ENCODE measurements at places on chromosomes 2 and 18.

DNA sequence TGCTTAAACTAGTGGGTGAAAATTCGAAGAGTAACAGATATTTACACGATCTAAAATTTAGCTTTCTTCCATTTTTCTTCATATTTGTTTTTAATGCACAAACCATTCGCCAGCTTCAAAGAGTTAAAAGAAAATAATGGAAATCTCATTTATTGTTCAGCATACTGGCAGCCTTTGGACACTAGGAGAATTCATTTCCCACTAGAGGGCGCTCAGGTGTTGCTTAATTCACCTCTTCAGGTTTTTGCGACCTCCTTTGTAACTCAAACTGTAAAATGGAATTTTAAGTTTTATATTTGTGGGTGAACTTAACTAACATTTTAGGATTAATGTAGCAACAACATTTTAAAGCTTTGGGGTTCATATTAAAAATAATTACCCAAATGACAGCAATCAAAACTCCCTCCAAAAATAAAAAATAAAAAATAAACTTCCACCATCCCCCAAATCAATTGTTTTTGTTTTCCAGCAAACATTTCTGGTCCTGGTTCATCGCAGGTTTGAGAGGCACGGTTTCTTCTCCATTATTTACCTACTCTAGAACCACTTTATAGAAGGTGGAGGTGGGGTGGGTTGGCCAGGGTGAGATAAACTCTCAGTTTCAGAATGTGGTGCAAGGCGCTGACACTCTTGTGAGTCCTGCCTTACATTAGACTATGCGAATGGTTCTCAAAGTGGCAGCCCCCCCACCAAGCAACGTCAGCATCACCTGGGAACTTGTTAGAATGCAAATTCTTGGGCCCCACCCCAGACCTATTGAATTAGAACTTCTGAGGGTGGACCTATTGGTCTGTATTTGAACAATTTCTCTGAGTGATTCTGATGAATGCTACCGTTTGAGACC, 24.7 kb upstream of the PNPT1 start:
- peak; percentile 60 for DNase-seq

DNA sequence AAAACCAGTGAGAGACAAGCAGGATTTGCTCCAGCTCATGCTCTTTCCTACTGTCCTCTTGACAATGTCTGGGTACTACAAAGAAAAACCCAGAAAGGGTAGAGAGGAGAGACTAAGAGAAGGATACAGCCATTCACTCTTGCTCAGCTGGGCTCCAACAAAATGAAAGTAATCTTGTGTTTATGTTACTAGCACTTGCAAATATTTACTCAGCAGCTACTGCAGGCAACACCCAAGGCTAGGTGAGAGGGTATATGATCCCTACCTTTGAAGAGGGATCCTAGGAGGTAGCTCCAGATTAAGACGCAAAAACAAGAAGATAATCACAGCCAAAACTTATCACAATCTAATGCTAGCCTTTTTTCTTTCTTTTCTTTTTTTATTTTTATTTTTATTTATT, 329.6 kb upstream of the ACVR2A start:
- DNase-seq: no peak

DNA sequence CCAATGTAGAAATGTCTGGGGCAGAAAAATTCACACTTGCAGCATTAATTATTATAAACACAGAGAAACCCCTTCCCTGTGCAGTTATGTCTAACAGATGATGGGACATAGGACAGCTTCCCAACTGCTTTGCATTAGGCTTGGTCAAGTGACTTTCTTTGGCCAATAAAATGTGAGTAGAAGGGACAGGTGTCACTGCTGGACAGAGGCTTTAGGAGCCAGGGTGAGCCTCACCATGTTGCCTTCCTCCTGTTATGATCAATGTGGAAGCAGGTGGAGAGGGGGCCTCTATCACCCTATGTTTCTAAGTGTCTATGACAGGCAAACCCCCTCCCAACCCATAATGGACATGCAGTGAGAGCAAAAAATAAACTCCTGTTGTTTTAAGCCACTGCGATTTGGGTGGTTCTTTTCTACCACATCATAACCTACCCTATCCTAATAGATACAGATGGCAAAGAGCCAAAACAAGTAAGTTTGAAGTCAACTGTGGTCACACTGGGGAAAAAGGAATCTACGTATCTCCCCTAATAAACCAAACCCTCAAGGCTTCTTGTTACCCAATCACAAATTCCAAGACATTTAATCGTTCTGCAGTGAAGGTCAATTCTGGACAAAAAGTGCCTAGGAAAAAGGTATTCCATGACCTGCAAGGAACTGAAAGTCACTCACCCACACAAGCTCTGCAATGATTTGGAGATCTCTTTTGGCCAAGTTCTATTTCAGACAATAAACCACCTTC, 28.6 kb upstream of the POU3F3 start:
- no peak for DNase-seq

- no peak for DNase-seq
Measured at GRCh38 chr18:34281290-34281689, 56.6 kb upstream of the NOL4 start.

- no peak for DNase-seq
Measured at GRCh38 chr2:238220892-238221521, 17.5 kb upstream of the ILKAP start.

DNA sequence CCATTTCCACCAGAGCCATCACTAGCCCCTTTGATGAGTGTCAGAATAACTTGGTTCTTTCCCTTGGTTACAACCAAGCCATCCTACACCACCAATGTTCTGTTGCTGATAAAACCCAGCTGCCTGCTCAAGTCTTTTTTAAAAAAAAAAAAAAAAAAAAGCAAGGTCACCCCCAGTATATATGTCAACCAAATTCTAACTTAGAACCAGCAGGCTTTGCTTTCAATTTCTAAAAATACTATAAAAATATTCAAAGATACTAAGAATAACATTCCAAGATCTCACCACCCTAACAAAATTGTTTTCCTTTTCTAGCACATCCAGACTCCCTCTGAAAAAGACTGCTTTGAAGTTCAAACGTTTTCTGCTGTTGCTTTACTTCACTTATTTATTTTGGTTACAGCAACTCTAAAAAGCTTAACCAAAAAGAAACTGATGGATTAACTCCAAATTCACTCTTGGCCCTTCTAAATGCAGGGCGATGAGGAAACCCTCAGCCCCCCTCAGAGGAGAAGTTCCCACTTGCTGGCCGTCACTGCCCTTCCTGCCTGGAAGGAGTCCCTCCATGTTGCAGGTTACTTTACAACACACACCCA, 10.9 kb downstream of the UXS1 start:
- DNase-seq: no peak
